Brain (organoid and tissue), 16 donors: ENCODE measurements at places on chromosomes 16 and 17.

DNA sequence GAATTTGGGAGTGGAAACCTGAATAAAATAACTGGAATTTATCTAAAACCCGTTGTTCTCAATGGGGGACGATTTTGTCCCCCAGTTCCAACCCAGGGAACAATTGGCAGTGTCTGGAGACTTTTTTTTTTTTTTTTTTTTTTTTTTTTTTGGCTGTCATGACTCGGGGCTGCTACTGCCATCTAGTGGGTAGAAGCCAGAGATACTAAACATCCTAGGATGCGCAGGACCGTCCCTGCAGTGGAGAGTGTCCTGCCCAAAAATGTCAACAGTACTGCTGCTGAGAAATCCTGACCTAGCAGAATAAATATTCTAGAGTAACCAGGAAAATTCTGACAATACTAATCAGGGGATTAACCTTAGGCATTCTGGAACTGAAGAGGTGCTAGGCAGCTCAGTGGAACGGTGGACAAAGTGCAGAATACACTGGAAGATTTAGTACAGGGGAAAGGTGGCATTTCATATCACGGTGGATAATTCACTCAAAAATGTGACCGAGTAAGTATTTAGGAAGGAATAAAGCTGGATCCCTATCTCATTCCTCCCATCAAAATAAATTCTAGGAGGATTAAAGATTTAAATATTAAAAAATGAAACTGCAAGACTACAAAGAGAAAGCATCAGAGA lies 107.6 kb downstream of the SPECC1 start:
- peak; percentile 84 for DNase-seq

DNA sequence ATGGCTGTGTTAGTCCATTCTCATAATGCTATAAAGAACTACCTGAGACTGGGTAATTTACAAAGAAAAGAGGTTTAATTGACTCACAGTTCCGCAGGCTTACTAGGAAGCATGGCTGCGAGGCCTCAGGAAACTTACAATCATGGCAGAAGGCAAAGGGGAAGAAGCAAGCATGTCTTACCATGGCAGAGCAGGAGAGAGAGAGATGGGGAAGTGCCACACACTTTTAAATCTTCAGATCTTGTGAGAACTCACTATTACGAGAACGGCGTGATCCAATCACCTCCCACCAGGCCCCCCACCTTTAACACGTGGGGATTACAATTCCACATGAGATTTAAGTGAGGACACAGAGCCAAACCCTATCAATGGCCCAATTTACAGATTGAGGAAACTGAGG lies 96.5 kb downstream of the SDK2 start:
- no peak for DNase-seq

DNA sequence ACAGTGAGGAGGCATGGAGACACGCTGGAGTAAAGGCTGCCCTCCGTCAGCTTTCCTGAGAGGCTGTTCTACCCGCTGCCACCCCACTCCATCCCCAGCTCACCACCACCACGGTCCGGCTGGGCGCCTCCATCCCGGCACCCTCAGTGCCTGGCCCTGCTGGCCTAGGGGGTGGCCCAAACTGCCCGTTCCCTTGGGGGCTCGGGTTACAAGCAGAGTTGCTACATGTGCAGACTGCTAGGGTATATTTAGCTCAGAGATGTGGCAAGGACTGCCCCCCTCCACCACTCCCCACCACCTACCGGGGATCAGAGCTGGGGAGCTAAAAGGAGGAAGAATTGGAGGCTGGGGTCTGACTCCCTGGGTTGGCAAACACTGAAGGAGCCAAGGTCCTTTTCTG lies 4.1 kb downstream of the CACNB1 start:
- DNase-seq = no peak

- no peak for DNase-seq
Observed at GRCh38 chr16:66295761-66296546, 70.5 kb upstream of the CDH5 start.

GRCh38 chr16:80996688-80997138 lies 10.0 kb downstream of the CMC2 start:
- DNase-seq = no peak

- no peak for DNase-seq
Observed at GRCh38 chr17:48586355-48587258, 3.4 kb downstream of the HOXB3 start.

- DNase-seq = no peak
Observed at GRCh38 chr16:89307421-89307805, 89.9 kb downstream of the ZNF778 start.

DNA sequence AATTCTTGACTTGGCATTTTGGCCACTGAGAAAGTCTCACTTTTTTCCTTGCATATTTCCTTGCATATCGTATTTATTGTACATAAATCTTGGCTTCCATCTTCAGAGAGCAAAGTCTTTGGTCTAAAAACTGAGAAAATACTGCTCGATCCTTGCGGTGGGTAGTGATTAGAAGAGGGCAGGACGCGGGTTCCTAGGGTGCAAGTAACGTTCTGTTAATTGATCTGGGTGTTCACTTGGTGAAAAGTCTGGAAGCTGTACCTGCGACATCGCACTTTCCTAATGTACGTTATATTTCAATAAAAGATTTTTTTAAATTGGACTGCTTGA lies 758 bp upstream of the UBALD2 start:
- DNase-seq = no peak

DNA sequence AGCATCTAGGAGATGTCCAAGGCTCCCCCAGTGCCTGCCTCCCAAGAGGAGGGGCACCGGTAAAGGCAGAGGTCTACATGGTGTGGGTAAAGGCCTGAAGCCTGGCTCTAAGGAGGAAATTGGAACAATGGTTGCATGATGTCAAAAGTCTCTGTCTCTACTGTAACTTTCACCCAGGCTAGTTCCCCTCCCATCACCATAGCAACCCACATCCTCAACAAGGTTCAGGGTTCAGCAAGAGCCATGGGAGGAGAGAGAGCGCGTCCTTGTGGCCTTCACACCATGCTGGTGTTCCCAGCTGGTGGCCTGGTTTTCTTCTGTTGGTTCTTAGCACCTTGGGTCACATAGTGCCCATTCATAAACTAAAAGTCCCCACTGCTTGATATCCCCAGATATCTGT lies 196.7 kb upstream of the CDH5 start:
- no peak for DNase-seq

DNA sequence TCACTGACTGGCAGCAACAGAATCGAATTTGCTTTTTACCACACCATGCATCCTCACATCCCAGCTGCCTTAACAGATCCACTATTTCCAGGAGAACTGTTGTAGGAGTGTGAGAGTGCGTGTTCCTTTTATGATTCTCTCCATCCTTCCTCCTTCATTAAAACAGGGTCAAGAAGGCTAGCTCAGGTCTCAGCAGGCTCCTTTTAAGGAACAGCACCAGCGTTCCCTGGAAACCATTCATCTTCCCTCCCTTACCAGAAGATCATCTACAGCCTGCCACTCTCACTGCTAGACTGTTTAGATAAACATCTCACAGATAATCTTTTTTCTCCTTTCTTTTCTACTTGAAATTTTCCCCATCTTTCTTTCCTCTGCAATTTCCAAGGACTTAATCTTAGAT lies 1531.9 kb upstream of the CDH8 start:
- no peak for DNase-seq

DNA sequence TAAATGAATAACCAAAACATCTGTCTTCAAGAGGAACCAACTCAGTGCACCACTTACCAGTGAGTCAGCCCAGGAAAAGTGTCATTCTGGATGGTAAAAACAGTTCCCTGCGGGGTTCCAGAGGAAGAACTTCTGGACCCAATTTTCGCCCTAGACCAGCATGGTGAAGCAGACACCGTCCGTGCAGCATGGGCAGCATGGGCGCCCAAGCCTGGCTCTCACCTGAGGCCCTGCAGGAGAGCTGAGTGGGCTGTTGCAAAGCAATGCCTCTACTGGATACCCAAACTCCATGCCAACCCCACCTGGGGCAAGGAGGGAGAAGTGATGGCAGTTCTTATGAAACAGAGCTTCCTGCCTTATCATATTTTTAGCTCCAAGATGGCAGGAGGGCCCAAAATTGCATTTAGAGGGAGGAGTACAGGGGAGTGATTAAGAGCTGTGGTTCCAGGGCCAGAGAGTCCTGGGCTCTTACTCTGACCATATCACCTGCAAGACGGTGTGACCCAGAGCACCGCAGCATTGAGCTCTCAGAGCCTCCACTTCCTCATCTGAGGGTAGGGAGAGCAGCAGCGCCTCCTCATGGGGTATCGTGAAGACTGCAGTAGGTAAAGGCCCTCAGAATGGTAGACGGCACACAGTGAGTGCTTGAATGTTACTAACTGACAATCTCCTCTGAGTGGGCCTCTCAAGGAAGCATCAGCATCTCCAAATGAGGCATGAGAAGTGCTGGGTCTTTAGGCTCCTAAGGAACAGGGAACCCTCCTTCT lies 16.6 kb upstream of the INPP5K start:
- DNase-seq = no peak

DNA sequence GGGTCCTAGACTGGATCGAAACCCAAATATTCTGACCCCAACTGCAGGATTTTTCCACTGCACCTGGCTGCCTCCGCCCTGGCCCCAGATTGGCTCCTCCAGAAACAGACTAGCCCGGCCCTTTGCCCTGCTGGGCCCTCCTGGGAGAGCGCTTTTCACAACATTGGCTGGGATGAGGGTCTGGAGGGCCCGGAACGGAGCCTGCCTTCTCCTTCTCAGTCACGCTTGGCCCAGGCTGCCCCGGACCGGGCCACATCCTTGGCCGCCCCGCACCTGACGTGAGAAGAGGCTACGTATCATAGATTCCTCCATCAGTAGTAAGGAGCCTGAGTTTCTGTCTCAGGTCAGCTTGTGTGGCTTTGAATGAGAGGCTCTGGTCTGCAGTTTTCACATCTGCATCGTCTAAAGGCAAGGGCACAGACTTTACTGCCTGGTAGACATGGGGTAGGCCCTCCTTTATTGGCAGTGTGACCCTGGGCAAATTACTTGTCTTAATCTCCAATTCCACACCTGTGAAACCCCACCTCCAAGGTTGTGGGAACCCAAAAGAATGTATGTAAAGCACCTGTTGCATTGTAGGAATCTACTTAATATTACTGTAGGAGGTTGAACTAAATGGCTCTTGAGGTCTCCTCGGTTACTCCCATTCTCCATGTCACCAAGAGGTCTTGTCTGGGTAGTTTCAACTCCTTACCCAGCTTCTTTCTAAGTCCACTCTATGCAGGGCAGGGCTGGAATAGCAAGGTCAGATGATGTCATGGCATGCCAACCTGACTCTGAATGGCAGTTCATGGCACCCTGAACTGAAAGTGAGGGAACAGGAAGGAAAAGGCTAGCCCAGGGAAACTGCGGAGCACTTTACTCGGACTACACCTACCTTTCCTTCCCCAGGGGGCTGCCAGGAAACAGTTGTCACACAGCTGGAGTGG lies 661 bp downstream of the LRRC3C start:
- DNase-seq = no peak

DNA sequence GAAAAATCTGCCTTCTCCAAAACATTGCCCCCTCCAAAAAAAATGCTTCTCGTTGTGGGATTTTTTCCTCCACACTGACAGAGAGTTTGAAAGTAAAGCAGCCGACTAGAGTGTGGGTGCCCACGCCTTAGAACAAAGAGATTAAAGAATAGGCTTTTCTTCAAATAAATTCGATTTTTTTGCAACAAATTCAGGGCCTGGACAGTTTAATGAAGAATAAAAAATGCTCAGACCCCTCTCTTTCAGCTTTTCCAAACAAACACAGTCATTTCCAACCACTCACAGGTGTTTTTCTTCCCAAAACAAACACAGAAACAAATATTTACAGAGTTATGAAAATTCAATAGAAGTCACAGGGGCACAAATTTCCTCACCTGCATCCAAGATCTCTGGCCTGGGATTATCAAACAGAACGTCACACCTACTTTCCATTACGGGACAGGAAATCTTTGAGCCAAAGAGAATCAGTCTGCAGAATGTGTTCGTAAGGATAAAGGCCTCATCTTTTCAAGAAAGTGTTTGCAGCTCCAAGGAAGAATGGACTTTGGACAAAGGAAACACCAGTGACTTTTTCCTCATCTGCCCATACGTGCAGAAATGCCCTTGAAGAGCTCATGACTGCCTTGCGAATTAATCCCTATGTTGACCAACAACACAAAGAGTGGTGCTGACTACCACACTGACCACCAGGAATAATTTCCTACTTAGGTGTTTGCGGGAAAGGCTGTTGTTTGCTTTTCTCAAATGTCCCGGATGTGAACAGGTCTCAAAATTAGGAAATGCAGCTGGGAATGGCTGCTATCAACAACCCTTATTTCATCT lies 31.3 kb upstream of the TOX3 start:
- no peak for DNase-seq

GRCh38 chr17:56451629-56452028 lies 141.9 kb upstream of the NOG start:
- no peak for DNase-seq

- DNase-seq = no peak
Observed at GRCh38 chr17:80781807-80782277, 209.8 kb upstream of the CHMP6 start.

GRCh38 chr17:76419576-76420260 lies 33.2 kb downstream of the UBE2O start:
- DNase-seq = peak; percentile 79

DNA sequence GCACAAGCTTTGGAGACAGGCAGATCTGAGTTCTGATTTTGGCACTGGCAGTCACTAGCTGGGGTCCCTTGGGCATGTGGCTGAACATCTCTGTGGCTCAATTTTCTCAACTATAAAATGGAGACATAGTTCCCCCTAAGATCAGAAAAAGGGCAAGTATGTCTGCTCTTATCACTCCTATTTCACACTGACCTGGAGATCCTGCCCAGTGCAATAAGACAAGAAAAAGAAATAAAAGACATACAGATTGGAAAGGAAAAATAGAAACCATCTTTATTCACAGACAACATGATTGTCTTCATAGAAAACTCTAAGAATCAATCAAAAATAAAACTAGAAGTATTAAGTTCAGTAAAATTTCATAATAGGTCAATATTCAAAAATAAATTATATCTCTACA lies 56.0 kb upstream of the LHX1 start:
- no peak for DNase-seq

DNA sequence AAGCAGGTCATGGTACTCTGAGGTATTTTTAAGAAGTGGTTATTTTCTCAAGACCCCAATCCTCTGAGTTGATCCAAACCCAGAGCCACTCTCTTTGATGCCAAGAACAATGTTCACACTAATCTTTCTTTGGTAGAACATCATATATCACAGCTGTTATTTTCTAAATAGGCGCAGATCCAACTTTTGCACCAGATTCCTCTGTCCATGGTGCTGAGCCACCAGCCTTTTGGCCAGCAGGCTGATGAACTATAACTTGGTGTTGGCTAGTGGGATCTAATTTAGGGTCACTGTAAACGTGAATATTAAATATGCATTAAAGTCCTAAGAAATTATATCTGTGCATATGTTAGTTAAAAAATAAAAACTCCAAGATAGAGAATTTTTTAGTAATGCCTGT lies 7.0 kb upstream of the ZKSCAN2 start:
- no peak for DNase-seq

GRCh38 chr17:5364696-5365095 lies 54.8 kb downstream of the NUP88 start:
- DNase-seq = no peak

- DNase-seq = no peak
Observed at GRCh38 chr17:27336184-27336583, 42.3 kb downstream of the WSB1 start.

GRCh38 chr16:2426941-2427361 lies 2.3 kb upstream of the CCNF start:
- DNase-seq = no peak
